ENCODE measurements at places on chromosomes 3 and 15. TPM values are rescaled to one million over a fixed set of nuclear protein-coding genes. Genes with fewer than 3 reads are reported as not detected.
A peak's percentile ranks its signal among the peaks of the same experiment; 100 is the strongest.

- peaks cover 25% of the 10 kb centered on the region for H3K36me3 ChIP-seq
- H3K4me1 ChIP-seq: peaks cover 37% of the 10 kb centered on the region
- peak overlapping the region; percentile 74 for H3K27ac ChIP-seq
- peak overlapping the region; percentile 73 for H3K4me3 ChIP-seq
- peak; percentile 55 for DNase-seq
- no peaks in the 10 kb centered on the region for H3K27me3 ChIP-seq
These were observed 472 bp downstream of the CHST14 start for GRCh38 chr15:40471105-40471807.

DNA sequence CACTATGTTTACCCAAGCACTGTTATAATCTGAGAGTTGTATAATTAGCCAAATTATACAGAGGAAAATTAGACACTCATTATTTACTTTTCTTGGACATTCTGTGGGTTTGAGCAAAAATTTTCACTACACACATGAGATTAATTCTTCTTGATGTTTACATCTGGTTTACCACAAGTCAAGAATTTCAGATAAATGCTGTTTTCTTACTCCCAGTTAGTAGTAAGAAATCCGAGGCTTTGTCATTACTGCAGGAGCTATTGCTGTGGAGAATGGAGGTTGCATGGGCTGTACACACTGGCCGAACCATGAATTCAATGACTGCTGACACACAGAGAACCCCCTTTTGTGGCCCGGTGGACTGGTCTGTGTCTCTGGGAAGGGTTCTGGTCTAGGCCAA, 207.7 kb upstream of the CFAP20DC start:
- DNase-seq: no peak
- no peaks in the 10 kb centered on the region for H3K27me3 ChIP-seq
- H3K36me3 ChIP-seq: no peaks in the 10 kb centered on the region
- no peak overlapping the region for H3K27ac ChIP-seq

GRCh38 chr3:16474216-16474615, 39.3 kb downstream of the RFTN1 start:
- DNase-seq: no peak
- no peak overlapping the region for H3K27ac ChIP-seq
- H3K36me3 ChIP-seq: peaks cover 25% of the 10 kb centered on the region
- H3K4me1 ChIP-seq: peaks cover 38% of the 10 kb centered on the region

DNA sequence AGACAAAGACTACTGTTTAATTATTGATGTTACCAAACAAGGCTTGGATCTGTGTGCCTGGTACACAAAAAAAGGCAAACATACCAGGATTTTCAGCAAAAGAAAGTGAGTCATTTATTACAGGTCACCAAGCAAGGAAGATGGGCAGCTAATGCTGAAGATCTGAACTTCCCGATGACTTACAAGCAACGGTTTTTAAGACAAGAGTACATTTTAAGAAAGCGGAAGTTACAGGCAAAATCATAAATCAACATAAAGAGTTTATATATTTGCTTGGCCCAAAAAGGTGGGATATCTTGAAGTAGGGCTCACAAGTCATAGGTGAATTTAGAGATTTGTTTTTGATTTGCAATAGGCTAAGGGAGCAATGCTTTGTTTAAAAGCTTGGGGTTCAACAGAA, 125.4 kb upstream of the SPATA16 start:
- H3K4me3 ChIP-seq: no peak overlapping the region
- no peaks in the 10 kb centered on the region for H3K27me3 ChIP-seq
- no peak for DNase-seq
- H3K4me1 ChIP-seq: no peaks in the 10 kb centered on the region
- no peaks in the 10 kb centered on the region for H3K36me3 ChIP-seq

DNA sequence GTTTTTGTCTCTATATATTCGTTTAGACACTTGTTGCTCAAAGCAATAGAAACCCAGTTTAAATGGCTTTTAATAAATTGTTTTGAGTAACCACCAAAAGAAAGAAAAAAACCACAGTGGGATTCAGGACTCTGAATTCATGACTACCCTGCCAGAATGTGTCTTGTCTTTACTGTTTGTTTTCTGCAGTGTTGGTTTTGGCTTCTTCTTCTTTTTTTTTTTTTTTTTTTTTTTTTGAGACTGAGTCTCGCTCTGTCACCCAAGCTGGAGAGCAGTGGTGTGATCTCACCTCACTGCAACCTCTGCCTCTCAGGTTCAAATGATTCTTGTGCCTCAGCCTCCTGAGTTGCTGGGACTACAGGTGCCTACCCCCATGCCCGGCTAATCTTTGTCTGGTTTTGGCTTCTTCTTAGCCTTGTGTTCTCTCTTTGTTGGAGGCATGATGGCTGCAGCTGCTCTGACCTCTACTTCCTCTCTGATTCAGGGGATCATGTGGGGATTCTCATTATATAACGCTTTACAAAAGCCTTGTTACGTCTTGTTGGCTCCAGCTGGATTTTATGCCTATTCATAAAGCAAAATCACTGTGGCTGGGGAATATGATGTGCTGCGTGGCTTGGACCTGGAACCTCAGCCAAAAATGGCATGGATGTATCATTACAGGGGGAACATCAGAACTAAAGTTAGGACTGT, 54.0 kb downstream of the PLS1 start:
- no peaks in the 10 kb centered on the region for H3K27me3 ChIP-seq
- no peak for DNase-seq
- H3K27ac ChIP-seq: no peak overlapping the region
- no peaks in the 10 kb centered on the region for H3K36me3 ChIP-seq
- no peak overlapping the region for H3K4me3 ChIP-seq

DNA sequence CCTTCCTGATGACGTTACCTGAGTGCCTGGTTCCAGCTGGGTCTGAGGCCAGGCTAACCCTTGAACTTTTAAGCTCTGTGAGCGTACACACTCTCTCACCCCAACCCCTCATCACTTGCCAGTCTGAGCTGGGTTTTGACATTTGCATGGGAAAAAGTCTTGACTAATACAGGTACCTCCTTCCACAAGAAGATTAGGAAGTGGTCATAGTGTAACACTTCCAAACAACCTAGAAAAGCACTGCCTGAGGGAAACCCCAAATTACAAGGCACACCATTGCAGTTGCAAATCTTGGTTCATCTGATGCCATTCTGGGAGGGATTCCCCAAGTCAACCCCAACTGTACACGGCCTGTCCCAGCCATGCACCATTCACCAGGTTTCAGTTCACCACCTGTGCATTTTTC, 499.8 kb downstream of the FOXP1 start:
- H3K27me3 ChIP-seq: no peaks in the 10 kb centered on the region
- no peak for DNase-seq

DNA sequence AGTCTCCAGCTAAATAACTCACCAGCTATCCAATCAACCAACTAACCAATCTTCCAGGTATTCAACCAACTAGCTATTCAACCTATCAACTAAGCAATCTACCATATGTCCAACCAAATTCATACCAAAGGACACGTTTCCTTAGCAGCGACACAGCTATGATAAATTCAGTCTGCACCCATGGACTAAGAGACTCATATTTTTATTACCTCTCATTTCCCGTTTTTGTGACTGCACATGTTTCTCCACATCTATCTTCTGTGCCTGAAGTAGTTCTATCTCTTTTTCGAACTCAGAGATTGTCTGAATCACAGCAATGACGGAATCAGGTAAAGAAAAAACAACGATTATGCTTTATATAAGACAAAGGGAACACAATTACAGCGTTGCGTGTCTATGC, 34.0 kb upstream of the GNB5 start:
- no peaks in the 10 kb centered on the region for H3K27me3 ChIP-seq
- H3K36me3 ChIP-seq: no peaks in the 10 kb centered on the region
- H3K4me1 ChIP-seq: peaks cover 22% of the 10 kb centered on the region
- no peak overlapping the region for H3K4me3 ChIP-seq
- no peak for DNase-seq

DNA sequence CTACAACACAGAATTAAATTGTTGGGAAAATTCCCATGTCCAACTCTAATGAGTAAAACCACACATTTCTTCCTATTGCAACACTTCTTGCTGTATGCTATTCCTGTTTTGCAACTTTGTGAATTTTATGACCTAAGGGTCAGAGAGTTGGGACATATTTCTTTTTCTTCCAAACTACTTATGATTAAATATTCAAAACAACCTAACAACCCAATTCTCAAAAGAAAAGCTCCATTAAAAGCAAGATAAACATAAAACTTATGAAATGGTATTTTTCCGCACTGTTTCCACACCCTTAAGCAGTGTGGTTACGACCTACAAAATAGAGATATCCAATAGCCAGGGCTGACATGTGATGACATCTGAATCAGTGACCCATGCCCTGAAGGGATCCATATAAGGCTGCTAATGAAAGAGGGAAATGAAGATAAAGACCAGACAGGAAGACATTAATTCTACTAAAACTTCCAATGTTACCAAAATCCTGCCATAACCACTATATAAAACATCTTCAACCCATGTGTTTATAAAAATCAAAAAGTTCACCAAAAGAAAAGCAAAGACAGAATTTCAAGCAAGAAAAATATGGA, 45.6 kb downstream of the DMXL2 start:
- no peaks in the 10 kb centered on the region for H3K27me3 ChIP-seq
- no peak overlapping the region for H3K4me3 ChIP-seq
- DNase-seq: no peak
- no peaks in the 10 kb centered on the region for H3K4me1 ChIP-seq

GRCh38 chr15:74178326-74179100, 5.0 kb downstream of the ISLR start:
- DNase-seq: no peak
- H3K36me3 ChIP-seq: no peaks in the 10 kb centered on the region
- H3K4me1 ChIP-seq: peaks cover 37% of the 10 kb centered on the region
- H3K4me3 ChIP-seq: no peak overlapping the region

DNA sequence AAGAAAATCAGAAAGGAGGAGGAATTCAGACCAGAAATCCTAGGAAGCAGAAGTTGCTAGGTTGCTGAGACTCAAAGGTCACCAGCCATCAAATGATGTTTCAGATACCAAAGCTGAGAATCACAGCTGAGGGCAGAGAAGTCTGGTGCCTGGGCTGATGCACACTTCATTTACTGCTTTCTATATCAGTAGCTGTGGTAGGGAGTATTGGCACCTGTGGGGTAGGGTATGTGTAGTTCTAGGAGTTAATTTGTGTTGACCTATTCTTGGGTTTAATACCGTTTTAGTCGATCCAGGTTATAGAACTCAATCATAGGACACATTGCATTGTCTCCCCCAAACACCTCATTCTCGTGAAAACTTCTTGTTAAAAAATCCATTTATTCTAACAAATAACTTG, 529.6 kb downstream of the AGBL1 start:
- no peak overlapping the region for H3K27ac ChIP-seq
- H3K27me3 ChIP-seq: no peaks in the 10 kb centered on the region
- no peak for DNase-seq
- H3K4me3 ChIP-seq: no peak overlapping the region
- peaks cover 9% of the 10 kb centered on the region for H3K4me1 ChIP-seq

- no peak overlapping the region for H3K27ac ChIP-seq
- no peaks in the 10 kb centered on the region for H3K27me3 ChIP-seq
- no peak for DNase-seq
These were observed 183.3 kb downstream of the NR1D2 start for GRCh38 chr3:24128199-24129005.

DNA sequence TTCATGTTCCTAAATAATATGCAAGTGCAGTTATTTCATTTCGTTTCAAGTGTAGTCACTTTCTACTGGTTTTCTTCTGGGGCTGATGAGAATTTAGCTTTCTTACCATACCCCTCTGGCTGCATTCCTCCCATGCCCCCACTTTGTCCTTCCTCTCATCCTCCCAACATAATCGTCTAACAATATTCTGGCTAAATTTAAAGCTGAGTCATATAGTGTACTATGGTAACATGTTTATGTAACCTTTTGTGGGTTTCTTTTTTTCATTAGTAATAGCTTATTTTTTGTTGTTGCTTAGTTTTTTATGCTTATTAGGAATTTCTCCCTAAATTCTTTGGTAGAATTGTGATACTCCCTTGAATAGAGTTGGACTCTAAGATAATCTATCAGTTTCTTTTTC, 30.5 kb downstream of the DUT start:
- peak; percentile 57 for DNase-seq
- no peak overlapping the region for H3K4me3 ChIP-seq
- H3K27ac ChIP-seq: peak overlapping the region; percentile 48
- H3K27me3 ChIP-seq: no peaks in the 10 kb centered on the region

GRCh38 chr15:75204340-75205063, 2.8 kb downstream of the C15orf39 start:
- H3K27ac ChIP-seq: peak overlapping the region; percentile 19
- peak; percentile 91 for DNase-seq
- H3K27me3 ChIP-seq: no peaks in the 10 kb centered on the region

DNA sequence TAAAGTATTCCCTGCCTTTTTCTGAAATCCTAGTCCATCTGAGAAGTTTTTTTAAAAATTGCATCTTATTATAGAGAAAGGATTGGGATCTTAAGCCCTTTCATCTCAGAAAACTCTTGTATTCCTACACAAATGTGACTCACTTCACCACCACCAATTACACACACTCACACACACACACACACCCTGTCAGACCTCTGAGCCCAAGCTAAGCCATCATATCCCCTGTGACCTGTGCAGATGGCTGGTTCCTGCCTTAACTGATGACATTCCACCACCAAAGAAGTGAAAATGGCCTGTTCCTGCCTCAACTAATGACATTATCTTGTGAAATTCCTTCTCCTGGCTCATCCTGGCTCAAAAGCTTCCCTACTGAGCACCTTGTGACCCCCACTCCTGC, 1181.9 kb downstream of the ROBO2 start:
- 0 out of 2 replicates have a peak, but pooled peaks cover under 1% of the 10 kb centered on the region for H3K27me3 ChIP-seq
- H3K4me3 ChIP-seq: no peak overlapping the region
- H3K36me3 ChIP-seq: no peaks in the 10 kb centered on the region

DNA sequence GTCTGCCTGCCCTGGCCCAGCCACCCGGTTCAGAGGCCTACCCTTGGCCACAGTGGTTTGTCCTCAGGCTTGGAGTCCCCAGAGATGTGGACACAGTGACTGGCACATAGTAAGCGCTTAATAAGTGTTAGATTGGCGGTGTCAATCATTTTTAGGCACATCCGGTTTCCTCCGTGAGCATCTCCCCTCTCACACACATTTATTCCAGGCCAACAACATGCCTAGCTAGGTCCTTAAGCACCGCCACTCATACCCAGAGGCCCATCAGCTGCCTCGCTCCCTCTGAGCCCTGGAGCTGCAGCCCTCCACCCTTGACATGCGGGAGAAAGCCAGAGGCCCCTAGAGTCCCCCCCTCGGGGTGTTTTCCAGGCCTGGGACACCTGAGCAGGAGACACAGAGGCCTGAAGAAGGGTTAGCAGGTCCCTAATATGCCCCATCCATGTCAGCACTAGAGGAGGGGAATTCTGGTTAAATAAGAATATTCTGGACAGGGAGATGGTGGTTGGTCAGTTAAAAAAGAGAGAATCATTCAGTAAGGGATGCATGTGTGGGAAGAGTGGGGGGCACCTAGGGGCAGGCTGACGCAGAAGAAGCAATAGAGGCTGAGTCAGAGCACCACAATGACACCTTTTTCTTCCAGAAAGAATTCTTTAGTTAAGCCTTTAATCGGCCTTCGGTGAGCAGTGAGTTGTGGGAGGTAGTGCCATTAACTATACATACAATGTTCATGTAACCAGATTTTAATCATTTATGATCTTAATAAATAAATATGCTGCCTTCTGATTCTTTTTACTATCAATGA, 22.3 kb downstream of the NR2F2 start:
- no peak overlapping the region for H3K4me3 ChIP-seq
- peaks cover 14% of the 10 kb centered on the region for H3K36me3 ChIP-seq
- no peak overlapping the region for H3K27ac ChIP-seq
- peaks cover 33% of the 10 kb centered on the region for H3K4me1 ChIP-seq

Gene CD86
- total RNA-seq: not detected

Gene GPR15
- total RNA-seq: not detected

Gene PLA2G4D
- not detected for total RNA-seq

Gene TMC3
- not detected for total RNA-seq

Gene NMB
- 1.7 TPM for total RNA-seq

Gene IL5RA
- not detected for total RNA-seq

Gene KNG1
- total RNA-seq: not detected

Gene CX3CR1
- not detected for total RNA-seq

Gene SCAANT1
- total RNA-seq: not detected
